ENCODE measurements at places on chromosomes 1 and 21.

GRCh38 chr1:23062271-23062670 lies 43.0 kb downstream of the KDM1A start:
- no peak for DNase-seq

DNA sequence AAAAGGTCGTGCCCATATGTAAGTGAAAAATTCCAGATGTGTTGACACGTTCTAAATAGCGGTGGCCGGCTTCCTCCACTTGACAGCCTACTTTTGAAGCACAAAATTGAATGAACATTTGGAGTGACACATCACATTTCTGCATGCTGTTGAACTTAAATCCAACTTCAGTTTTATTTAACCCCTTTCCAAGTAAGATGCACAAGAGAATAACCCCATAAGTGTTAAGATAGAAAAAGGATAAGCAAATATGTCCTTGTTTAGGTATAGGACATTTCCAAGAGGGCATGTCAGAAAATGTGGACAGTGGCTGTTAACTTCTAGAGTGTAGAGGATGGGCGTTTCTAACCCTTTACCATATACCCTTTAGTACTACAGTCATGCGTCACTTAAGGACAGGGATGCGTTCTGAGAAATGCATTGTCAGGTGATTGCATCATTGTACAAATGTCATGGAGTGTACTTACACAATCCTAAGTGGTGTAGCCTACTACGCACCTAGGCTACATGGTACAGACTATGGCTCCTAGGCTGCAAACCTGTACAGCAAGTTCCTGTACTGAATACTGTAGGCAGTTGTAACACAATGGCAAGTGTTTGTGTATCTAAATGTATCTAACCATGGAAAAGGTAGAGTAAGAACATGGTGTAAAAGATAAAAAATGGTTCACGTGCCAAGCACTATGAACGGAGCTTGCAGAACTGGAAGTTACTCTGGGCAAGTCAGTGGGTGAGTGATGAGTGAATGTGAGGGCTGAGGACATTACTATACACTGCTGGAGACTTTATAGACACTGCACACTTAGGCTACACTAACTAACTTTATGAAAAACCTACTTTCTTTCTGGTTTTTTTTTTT lies 9.3 kb upstream of the FAM89A start:
- peak; percentile 33 for DNase-seq

DNA sequence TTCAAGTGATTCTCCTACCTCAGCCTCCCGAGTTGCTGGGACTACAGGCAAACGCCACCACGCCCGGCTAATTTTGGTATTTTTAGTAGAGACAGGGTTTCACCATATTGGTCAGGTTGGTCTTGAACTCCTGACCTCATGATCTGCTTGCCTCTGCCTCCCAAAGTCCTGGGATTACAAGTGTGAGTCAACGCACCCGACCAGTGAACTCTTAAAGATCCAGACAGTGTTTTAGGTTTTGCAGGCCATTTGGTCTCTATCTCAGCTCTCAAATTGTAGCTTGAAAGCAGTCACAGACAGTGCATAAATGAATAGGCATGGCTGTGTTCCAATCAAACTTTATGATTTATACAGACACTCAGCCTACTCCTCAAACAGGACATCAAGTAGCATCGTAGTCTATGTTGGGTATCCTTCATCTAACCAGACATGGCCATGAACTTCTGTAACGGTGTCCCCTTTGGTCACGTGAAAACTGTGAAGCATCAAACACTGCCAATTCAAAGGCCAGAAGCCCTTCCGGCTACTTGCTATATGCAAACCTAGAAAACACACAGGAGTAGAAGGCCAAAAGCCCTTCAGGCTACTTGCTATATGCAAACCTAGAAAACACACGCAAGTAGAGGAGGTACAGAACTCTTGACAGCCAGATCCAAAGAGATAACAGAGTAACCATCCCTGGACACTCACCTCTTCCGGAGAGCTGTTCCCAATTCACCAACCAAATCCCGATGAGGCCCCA lies 3.1 kb downstream of the FUCA1 start:
- DNase-seq: no peak

DNA sequence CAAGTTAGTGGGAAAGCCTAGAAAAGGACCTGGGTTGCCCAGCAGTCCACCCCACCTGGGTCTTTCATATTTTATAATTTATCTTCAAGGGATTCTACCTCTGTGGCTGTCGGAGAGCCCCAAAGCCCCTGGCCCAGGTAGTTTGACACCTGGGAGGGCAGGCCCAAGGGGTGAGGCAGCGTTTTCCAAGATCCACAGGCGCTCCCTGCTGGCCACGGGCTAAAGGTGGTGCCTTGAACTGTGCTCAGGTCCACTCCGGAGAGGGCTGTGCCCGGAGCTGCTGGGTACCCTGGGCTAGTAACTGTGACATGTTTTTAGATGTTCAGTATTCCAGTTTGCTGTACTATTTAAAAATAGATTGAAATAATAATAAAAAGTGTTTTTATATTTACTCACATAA lies 37.2 kb upstream of the CRNN start:
- DNase-seq: no peak

DNA sequence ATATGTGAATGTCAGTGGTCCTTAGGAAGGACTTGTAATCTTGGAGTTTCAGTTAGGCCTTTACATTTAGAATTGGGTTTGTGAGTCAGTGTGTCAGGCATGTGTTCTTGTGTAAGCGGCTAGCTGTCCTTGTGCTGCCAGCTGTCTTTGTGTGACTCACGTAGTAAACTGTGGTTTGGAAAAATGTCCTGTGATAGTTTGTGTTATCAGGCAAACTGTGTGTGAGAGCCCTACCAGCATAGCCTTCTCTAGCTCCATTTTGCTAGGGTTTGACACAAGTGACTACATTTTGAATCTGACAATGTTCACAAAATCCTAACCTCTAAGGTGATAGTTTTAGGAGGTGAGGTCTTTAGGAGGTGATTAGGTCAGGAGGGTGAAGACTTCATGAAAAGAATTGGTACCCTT lies 6.9 kb upstream of the SLC35D1 start:
- DNase-seq: peak; percentile 13

DNA sequence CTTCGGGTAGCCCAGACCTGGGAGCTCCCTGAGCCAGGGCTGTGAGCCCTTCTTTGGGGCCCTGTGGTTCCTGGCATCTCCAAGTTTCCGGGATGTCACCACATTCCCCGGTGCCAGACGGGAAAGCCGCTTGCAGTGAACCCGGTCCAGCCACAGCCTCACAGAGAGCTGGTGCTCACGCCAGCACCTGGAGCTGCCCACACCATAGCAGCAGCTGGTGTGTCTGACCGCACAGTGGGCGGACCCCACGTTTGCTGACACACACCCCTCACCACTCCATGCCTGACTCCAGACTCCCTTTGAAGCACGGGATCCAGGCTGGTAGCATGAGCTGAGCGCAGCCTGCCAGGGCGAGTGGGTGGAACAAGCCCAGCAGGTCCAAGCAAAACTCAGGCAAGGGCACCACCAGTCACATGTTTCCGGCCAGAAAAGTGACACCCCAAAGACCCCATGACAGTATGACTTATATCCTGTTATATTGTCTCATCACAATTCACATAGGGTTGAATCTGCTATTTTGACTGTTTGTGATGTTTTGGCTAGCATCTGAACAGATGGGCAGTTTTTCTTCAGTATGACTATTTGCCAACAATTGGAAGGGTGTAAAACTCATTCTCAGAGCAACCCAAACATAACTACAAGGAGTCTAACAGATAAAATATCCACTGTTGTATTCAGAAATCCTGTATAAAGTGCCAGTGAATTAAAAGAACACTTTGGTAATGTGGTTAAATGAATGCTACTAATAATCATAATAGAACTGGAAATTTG lies 285.4 kb downstream of the SMYD3 start:
- no peak for DNase-seq

DNA sequence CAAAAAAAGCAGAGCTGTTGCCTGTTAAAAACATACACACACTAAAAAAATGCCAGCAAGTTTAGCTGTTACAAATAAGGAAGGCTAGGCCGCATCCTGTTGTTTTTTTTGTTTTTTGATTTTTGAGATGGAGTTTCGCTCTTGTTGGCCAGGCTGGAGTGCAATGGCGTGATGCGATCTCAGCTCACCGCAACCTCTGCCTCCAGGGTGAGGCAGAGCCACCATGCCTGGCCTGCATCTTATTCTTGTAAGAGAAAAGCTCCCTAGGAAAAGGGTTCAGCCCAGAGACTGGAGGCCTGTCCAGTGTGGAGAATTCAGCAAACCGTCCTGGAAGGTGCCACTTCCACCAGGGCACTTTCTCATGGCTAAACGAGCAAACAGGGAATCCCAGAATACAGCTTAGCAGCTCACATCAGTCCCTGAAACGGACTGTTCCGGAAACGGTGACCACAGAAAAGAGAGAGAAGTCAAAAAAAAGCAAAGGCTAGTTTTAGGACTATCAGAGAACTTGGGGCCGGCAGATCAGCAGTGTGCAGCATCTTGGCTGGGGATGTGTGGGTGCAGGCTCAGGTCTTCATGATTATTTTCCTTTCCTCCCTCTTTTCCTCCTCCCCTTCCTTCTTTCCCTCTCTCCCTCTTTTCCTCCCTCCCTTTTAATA lies 283.6 kb downstream of the AJAP1 start:
- DNase-seq: no peak

- DNase-seq: peak; percentile 89
These were observed 102.7 kb upstream of the CD55 start for GRCh38 chr1:207218512-207219362.

- DNase-seq: no peak
These were observed 28.7 kb downstream of the MARK1 start for GRCh38 chr1:220556641-220557040.

- no peak for DNase-seq
These were observed 127.3 kb upstream of the APP start for GRCh38 chr21:26297851-26298250.

GRCh38 chr1:224763126-224763775 lies 147.1 kb downstream of the CNIH3 start:
- no peak for DNase-seq

DNA sequence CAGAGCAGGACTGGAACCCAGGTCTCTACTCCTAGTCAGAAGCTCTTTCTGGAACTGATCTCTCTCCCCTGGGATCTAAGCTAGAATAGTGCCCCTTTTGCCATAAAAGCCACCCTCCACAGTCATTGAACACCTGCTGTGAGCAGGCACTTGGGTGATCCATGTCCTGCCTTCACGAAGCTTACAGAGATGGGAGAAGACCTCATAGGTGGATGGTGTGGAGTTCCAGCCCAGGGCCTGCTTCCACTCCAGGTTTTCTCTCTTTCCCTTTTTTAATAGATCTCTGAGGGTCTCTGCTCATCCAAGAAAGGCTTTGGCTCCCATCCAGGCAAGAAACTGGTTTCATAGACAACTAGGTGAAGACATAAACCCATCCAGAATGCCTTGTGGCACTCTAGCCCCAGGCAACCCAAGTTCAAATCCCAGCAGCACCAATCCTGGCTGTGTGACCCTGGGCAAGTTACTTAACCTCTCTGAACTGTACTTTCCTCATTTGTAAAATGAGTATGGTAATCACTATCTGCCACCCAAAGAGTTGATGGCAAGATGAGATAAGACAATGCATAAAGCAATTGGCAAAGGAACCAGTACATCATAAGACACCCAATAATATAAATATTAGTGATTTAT lies 46.4 kb upstream of the TMEM51 start:
- DNase-seq: no peak

DNA sequence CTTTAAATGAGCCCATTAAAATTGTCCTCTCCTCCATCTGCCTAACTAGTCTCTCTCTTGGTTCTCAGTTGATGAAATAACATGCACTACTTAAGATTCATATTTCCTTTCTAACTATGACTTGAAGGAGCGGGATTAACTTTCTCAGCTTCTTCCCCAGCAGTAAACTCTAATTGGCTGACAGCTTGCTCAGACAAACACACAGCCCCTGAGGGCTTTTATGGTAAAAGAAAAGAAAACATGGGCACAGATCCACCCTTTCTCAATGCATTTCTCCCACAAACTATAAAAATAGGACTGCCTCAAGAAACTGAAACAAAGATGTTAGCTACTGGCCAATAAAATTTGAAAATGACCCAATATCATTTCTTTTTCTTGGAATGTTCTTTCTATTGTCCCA lies 703.1 kb downstream of the ADGRL2 start:
- DNase-seq: no peak

DNA sequence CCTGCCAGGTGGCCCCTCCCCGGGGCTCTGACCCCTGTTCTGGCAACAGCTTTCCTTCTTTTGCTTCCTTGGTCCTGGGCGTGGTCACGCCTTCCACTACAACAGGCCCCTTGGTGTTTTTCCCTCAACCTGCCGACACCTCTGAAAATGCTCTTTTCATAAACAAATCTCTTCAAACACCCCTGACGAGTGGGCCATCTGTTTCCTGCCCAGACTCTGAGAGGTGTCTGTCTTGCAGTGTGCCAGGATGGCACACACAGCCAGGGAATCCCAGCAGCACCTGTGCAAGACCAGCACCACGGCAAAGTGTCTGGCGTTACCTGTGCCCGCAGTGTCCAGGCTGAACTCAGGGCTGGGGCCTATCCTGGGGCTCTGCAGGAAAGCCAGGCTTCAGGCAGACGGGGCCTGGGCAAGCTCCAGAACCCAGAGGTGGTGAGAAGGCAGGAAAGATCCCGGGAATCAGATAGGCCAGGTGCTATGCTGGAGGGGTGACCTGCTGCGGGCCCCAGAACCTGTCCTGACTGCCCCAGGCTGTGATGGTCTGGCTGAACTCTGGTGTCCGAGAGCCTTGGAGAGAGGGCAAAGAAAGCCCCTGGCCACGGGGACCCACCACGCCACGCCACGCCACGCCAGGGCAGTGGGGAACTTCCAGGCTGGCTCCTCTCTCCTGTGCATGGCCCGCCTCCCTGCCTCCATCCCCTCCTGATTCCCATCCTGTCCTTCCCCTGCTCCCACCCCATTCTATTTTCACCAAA lies 88.9 kb downstream of the SIK1 start:
- no peak for DNase-seq

DNA sequence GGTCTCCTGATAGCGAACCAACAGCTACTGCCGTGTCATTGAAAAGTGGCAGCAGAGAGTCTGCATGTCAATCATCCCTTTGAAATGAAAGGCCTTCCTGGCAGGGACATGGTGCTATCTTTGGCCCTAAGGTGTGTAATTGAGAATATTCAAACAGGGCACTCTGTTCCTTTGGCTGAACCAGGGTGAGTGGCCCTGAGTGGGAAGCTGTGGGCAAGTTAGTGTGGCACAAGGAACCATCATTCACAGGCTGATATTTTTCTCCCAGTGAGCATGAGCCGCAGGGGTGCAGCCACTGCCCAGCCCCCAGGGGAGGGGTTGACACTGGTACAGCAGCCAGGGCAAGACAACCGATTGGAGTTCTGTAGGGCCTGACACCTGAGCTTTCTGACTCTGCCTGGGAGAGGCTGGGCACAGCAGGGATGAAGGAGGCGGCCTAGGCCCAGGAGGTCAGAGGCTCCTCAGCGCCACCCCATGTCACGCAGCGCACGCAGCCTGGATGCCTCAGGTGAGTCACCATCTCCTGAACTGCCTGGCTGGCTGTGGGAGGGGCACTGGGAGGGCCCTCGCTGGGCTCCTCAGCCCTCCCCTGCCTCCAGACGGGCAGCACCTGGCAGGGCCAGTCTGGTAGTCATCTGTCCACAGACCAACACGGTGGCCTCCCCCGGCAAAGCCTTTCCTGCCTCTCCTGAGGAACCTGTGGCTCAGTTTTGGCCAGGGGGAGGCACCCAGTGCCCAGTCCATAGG lies 13.2 kb downstream of the QSOX1 start:
- no peak for DNase-seq

GRCh38 chr1:25526753-25527152 lies 16.7 kb upstream of the LDLRAP1 start:
- no peak for DNase-seq

- DNase-seq: peak; percentile 84
These were observed 57.8 kb downstream of the EDARADD start for GRCh38 chr1:236451796-236452373.

All from hematopoietic multipotent progenitor cell treated with erythropoietin and hydrocortisone succinate and interleukin-3 and kit ligand, for 6 days (in vitro differentiated cells).